ENCODE measurements at places on chromosomes 16 and 17.
A peak's percentile ranks its signal among the peaks of the same experiment; 100 is the strongest.

DNA sequence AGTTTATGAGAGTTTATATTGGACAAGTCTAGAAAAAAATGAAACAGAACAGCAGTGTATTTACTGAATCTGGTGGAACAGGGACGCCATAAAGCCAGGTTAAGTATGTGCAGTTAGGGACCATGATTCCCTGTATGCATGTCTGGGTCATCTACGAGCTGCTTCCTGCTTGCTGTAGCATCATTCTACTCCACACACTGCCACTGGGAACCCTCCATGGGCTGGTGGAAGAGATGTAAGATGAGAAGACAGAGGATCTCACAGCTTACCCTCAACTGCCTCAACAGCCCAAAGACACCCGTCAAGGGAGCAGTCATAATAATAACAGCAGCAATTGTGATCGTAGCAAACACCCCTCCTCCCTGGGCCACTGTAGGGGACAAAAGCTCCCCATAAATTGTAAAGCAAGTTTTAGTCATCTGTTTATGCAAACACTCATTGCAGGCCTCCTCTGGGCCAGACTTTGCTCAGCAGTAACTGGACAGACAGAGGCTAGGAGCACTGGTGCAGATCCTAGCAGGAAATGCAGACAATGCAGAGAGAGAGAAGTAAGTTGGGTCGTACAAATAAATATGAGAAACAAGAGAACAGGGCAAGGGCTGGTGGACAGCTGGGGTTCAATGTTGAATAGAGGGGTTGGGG lies 188.0 kb downstream of the SOX9 start:
- no peak for DNase-seq

DNA sequence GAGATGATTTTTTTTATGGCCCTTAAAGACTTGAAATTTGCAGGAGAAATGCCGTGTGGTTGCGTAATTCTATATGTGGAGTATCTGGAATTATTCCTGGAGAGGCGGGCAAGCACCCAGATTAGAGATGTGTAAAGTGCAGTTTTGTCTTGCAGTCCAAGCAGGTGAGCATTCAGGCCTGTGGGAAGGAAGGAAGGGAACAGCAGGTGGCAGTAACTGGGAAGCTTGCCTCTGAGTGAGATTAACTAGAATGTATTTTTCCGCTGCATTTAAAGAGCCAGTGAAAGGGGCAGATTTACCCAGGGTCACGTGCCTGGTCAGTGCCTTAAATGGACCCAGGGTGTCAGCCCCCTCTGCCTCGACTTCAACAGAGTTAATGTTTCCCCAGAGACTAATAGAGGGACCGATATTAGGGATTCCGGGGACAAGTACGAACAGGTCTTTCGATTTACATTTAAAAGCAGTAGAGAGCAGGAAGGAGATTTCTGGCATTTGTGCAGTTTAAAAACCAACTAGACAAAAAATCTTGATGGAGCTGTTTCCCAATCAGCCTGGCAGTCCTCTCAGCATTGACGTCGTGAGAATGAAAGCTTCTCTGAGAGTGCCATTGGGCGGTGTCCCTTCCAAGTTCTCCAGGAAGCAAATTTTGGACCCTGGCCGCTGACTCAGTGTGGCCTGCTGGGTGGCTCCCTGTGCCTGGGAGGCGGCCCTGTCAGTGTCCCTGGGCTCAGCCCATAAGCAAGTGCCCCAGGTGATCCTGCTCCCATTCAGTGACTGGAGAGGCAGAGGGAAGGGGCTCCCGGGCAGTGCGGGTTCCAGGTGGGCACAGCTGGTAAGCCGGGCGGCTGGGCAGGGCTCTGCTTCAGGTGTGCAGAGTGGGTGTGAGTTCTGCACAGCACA lies 38.2 kb downstream of the KSR1 start:
- DNase-seq: no peak

DNA sequence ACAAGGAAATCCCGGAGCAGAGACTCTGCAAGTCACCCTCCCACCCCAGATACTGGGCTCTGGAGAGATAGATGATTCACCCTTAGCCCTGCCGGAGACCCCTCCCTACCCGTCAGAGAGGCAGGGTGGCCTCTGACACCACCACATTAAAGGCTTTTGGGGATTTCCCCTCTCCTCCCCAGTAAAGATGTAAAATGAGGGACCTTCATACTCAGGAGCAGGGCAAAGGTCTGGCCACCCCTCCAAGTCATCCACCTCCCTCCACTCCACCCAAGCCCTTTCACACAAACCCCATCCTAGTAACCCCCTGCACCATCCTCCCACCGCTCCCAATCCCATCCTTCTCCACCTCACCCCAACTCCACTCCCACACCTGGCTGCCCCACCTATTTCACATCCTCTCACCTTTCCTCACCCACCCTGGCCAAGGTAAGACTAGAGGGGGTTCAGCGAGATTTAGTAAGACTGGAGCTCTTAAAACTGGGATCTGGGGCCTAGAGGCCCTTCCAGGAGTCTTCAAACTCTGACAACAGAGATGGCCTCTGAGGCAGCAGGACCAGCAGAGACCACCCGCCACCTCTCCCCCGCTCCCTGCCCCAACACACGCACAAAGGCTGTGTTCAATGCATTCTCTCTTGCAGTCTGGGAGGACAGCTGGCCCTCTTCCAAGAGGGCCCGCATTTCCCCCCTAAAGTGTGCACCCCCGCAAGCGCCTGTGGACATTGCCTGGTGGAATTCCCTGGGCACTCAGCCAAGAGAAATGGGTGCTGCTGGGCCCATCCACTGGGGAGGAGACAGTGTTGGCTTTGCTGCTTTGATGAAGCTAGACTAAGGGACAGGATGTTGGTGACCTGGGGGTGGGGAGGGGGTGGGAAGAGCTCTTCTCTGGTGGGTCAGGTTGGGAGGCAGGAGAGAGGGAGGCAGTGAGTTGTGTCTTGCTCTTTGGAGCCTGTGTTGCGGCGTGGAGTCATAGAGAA lies 1.1 kb downstream of the ABAT start:
- DNase-seq: no peak

DNA sequence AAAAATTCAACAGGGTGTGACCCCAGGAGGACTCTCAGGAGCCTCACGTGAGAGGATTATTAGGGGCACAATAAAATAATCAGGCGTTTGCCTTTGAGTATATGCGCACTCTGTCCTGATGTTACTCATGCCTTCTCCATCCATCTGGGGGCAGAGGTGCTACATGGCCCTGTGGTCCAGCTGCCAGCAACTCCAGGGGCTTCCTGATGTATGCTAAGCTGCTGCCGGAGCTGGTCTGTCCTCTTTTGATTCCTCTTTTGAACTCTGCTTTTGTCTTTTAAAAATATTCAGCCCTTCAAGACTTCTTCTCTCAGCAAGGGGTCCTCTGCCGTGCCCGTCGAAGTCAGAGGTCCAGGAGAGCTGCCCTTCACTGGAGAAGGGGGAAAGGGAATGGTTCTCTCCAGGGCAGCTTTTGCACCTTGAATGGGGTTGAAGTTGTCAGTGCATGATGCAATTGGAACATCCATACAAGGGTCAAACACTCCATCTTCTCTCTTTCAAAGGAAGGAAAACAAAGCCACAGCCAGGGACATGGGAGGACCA lies 431.4 kb downstream of the SHISA9 start:
- no peak for DNase-seq

DNA sequence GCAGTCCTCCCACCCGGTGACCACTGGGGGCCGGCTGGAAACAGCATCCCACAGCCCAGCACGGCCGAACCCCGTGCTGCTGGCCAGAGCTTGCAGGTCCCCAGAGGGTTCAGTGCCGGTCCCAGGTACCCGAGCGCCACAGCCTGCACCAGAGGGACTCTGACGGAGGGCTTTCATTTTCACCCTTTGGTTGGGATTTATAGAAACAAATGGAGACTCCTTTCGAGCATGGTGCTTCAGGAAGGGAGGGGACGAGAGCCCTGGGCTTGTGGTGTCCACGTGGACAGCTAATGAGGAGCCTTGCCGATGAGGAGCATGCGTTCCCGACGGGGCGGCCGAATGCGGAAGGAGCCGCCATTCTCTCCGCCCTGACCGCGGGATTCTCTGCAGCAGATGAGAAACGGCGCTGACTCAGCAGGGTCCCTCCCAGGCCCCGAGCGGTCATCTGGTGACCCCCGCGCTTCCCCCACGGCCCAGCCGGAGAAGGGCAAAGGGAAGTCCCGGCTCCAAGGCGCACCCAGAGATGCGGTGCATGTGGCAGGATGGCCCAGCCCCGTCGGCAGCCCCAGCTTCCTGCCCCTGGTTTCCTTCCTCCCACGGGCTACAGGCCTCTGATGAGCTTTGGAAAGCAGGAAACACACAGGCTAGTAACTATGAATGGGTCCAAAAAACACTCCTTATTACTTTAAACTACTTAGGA lies 9.8 kb downstream of the SLC38A10 start:
- no peak for DNase-seq

DNA sequence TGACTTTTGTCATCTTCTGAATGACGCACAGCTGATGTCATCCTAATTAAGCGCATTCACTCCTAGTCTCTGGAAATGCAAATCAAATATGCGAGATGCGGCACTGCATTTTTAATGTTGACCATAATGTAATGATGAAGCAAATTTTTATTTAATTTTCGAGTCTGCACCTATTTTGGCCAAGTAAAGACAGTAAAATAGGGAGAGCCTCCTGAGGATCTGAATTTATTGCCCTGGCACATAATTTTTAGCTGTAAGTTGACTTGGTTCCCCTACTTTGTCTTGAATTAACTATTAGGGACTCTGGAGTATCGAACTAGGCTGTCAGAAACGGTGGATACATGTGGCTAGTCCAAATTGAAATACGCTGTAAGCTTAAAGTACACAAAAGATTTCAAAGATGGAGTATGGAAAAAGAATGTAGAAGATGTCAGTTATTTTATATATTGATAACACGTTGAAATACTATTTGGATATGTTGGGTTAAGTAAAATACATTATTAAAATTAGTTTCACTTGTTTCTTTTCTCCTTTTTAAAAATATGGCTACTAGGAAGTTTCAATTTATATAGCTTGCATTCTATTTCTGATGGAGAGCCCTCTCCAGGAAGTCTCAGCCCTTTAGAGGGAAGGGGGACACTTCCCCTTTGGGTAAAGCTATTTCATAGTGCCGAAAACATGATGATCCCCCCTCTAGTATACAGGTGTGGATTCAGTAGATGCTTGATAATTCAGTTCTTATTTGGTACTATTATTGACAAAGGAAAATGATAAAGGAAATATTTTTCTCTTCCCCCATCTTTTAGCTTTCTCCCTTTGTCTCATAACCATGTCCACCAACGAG lies 991 bp downstream of the KPNA2 start:
- DNase-seq: no peak

GRCh38 chr16:1202274-1202673 lies 22.8 kb downstream of the TPSG1 start:
- DNase-seq: no peak

GRCh38 chr17:962670-963069 lies 16.9 kb downstream of the NXN start:
- DNase-seq: peak; percentile 32

GRCh38 chr16:11792410-11793241 lies 4.4 kb downstream of the ZC3H7A start:
- DNase-seq: no peak

- no peak for DNase-seq
Observed at GRCh38 chr16:49416001-49416675, 42.5 kb downstream of the C16orf78 start.

DNA sequence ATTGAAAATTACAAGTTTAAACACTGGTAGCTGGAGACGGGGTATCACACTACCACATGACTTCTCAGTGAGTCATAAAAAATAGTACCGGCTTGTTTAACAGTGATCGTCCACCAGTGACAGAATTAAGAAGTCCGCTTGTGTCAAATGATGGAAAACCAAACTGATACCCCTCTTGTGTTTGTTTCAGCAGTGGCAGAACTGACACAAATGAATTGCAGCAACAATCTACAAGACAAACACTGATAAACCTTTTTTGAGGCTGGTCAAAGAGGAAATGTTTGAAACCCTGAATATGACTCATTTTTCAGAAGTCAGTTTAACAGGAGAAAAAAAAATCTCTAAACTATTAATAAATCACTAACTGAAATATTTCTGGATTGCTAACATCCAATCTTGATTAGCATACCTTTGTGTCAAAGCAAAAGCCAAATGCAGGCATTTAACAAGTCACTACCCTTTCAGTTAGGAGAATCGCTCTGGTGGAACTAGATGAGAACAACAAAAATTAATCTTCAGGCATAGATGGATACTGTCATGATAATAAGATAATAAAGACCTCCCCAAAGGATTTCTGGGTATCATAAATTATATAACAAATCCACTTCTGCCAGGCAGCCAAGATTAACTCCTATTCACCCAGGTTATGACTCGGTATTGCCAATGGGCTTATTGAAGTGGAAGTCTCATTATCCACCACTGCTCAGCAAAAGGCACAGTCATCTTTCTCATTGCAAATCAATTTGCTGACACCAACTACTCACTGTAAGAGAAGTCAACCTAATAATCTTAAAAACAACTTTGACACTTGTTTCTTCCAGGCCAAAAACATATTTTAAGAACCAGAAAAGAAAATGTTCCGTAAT lies 20.8 kb downstream of the DCUN1D3 start:
- no peak for DNase-seq

GRCh38 chr16:87554754-87555427 lies 47.4 kb upstream of the JPH3 start:
- no peak for DNase-seq

- no peak for DNase-seq
Observed at GRCh38 chr17:66542129-66542966, 239.9 kb downstream of the PRKCA start.

- no peak for DNase-seq
Observed at GRCh38 chr17:4522661-4523060, 24.0 kb downstream of the SPNS2 start.

GRCh38 chr16:27723711-27724481 lies 174.0 kb downstream of the KATNIP start:
- no peak for DNase-seq
